Pancreas (tissue), 10 donors: ENCODE measurements at places on chromosomes 1 and 21. TPM values are rescaled to one million over a fixed set of nuclear protein-coding genes. Genes with fewer than 3 reads are reported as not detected.

- DNase-seq = no peak
Observed at GRCh38 chr1:101174722-101175121, 62.1 kb upstream of the S1PR1 start.

The ERVH48-1 gene
- polyA plus RNA-seq = 0.23 TPM

The CYP4B1 gene
- 3.0 TPM for polyA plus RNA-seq

The ANXA9 gene
- polyA plus RNA-seq = 30.7 TPM

GRCh38 chr1:1418464-1419362 is 2.4 kb downstream of the ANKRD65 start:
- peak; percentile 22 for DNase-seq

DNA sequence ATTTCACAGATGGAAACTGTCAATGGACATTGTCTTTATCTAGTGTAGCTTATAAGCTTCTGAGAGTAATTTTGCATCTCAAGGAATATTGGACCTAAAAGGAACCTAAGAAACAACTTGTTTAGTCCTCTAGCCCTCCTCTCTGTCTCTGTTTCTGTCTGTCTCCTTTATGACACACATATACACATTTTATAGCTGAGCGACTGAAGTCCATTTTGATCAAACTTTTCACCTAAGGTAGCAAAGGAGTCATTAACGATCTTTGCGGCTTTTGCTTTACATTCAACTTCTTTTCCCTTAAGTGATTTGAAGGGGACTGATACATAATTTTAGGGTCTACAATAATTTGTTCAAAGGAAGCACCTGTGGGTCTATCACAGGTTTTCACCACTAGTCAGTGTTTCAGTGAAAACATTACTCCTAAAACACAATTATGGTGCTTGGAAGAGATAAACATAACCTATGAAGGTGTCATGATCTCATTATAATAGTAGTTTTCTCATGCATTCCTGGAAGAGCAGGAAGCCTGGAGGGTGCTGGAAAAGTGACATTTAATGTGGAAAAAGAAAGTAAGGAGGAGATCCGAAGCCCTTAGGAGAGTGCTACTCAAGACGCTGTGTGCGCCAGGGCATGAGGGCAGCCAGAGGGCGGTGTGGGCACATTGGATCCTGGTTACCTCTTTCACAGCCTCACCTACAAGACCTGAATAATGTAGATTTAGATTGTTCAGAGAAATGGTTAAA is 248.6 kb downstream of the DNM3 start:
- DNase-seq = peak; percentile 74

The TPTE gene
- polyA plus RNA-seq = 0.12 TPM

- DNase-seq = no peak
Observed at GRCh38 chr1:203464226-203464625, 11.4 kb upstream of the PRELP start.

GRCh38 chr1:110356379-110356778 is 17.2 kb downstream of the RBM15 start:
- no peak for DNase-seq

- no peak for DNase-seq
Observed at GRCh38 chr1:59332983-59333382, 36.1 kb downstream of the FGGY start.

- DNase-seq = no peak
Observed at GRCh38 chr1:88980870-88981269, 11.6 kb downstream of the KYAT3 start.

- DNase-seq = no peak
Observed at GRCh38 chr1:178094739-178095645, 1.1 kb downstream of the RASAL2 start.

- DNase-seq = no peak
Observed at GRCh38 chr1:220347654-220348175, 75.5 kb upstream of the RAB3GAP2 start.

- peak; percentile 32 for DNase-seq
Observed at GRCh38 chr1:62962901-62963776, 179.2 kb downstream of the ATG4C start.

DNA sequence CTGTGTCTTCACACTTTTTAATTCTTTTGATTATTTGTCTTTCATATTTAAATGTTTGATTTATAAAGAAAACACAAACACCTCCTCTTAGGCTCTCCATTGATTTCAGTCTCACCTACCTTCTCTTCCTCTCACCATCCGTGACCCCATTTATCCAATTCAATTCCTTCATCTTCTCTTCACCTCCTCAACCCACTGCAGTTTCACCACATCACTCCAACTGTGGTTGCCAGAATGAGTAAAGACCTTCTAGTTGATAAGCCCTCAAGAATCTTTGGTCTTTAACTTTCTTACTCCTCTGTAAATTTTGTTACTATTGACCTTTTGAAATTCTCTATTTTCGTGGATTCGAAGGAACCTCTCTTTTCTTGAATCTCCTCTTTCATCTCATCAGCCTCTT is 260.7 kb downstream of the CHRM3 start:
- no peak for DNase-seq
